Activated T-cell treated with anti-CD3 and anti-CD28 coated beads for 1 hour (primary cell): ENCODE measurements at places on chromosomes 16 and 17.
A peak's percentile ranks its signal among the peaks of the same experiment; 100 is the strongest.

DNA sequence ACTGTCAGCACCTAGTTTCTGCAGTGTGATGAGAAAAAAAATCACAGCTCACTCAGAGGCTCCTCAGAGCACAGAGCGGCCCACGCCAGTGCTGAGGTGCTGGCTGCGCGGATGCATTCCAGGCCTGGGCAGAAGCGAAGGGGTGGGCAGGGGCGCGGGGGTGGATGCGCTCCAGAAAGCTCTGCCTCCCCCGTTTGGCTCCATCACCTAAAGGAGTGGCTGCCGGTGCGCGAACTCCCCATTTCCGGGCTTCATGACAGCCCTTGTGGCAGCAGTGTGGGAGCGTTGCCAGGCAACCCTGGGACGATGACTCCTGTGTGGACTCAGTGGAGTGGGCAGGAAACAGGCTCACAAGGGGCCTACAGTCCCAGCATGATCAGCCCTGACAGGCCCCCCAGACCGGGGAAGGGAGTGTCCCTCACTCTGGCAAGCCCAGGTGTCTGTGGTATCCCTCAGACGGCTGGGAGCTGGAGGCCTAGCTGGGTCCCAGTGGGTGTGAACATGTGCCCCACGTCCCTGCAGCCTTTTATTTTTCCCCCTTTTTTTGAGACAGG lies 32.8 kb upstream of the NUDT16L1 start:
- DNase-seq, result peak; percentile 27

- DNase-seq, result no peak
Observed at GRCh38 chr17:81459864-81460263, 52.7 kb downstream of the ACTG1 start.

- DNase-seq, result no peak
Observed at GRCh38 chr17:75811174-75811573, 26.6 kb downstream of the UNK start.

DNA sequence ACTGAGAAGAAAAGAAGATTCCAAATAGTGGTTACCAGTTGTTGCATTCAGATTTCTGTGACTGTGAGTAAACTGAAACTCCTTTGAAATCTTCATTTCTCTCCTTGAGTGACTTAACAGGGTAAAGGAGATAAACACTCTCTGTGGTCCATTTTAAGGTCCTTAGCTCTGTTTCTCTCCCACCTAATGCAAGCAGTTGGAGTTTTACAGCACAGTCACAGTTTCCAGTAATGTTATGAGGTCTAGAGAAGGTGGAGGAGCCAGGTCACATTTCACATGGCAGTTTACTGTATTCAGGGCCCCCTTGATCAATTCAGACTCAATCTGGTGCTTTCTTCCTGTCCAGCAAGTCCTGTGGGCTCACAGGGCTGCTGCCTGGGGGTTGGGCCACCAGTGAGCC lies 32.2 kb upstream of the SLC12A3 start:
- DNase-seq, result no peak

DNA sequence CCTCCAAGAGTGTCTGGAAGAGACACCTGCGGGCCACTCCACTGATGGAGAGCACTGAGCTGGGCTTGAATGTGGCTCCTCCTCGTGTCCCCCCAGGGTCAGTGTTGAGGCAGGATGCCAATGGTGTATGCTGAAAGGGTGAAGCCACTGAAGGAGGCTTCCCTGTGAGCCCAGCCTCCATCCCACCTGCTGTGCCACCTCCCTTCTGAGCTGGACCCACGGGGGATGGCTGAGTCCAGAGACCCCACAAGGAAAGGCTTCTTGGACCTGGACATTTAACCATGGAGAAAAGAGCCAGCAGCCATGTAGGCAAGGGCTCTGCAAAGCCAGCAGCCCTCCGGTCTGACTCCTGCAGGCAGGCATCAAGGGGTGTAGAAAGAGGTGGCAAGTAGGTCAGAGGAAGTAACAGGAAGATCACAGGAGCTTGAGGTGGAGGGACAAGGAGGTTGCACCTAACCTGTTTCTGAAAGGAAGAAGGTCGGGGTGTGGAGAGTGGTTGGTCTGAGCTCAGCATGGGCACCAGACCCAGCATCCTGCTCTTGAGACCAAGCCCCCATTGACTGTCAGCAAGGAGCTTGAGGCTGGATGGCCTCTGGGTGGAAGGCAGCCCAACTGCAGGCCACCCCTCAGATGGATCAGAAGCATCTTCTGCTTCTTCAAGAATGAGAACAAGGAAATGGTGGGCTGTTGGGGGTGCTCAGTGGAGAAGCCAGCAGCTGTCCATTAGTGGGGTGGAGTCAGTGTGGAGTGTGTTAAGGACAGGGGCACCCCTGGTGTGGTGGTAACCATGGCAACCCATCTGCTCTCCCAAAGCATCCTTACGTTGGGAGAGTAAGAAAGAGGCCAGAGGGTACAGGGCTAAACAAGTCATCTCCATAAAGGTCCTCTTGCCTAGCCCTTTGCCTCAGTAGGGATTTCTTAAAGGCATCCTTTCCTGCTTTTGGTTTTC lies 80.7 kb downstream of the PLD6 start:
- DNase-seq, result peak; percentile 6

- no peak for DNase-seq
Observed at GRCh38 chr16:3007957-3008689, 4.6 kb upstream of the CLDN9 start.

DNA sequence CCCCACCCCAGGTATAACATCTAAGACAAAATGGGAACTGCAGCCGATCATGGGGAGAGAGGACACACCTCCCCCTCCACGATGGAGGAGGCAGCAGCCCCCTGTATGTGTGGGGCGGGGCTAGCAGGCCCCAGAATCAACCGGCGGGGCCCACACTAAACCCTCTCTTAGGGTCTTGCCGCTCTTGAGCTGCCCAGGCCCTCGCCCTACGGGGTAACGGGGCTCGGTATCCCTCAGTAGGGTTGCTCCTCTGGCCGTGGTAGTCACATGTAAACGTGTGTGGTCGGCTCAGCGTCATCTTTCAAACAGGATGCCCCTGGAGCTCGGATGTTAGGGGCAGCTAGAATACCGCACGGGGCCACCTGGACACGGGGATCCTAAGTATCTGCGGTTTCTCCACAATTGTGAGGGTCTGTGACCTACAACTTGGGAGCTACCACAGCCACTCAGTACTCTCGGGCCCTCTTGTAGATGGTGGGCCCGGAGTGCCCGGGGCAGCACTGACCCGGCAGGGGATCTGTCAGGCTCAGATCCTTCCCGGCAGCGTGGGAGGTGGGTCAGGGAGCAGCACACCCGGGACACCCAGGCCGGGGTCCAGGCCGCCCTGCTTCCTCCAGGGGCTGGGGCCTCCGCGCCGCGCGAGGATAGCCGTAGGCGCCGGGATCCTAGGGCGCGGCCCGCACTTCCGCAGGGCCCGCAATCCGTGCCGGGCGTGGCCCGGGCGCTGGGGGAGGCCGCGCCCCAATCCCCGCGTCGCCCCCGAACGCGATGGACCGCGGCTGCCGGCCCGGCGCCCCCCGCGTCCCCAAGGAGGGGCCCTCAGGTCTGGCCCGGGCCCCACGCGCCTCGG lies 781 bp downstream of the ARHGDIA start:
- no peak for DNase-seq

DNA sequence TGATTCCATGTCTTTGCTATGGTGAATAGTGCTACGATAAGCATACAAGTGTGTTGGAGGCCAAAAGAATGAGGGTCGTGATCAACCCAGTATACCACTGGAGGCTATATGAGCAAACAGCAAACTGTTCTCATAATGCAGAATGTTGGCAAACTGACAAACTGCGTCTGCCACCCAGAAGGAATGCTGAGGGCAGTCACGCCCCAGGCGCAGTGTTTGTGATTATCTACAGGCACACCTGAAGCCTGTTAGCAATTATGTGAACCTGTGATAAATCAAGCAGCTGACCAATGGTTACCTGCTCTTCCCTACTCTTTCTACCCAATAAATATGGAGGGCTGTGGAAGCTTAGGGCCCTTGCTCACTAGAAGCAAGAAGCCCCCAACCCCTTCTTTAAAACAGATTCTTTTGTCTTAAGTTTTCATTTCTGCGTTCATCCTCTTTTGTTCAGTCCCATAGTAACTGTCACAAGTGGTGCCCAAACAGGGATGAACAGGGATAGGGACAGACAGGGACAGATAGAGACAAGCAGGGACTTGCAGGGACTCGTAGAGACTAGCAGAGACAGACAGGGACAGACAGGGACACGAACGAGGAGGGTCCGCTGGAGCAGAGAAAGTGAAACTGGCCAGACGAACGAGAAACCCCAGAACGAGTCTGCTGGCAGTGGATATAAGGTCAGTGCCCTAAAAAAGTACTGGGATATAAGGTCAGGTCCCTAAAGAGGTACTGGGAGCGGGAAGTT lies 25.1 kb downstream of the CD300LG start:
- no peak for DNase-seq

GRCh38 chr17:61448042-61448441 lies 4.2 kb upstream of the TBX4 start:
- no peak for DNase-seq

DNA sequence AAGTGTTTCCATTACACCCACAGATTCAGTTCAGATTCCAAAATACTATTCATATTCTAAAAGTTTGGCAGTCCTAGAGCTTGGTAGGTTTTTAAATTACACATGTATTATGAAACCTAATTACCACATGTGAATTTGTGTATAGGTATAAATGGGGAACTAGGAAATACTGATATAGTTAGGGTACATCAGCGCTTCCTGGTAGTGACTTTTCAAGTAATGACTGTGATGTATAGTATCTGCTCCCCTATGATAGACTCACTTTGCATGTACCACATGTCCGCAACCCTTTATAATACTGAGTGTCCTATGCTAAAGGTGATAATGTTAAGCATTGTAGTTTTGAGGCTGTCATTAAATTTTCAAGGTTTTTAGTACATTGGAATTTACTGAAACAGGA lies 22.9 kb downstream of the CDK12 start:
- DNase-seq, result no peak

DNA sequence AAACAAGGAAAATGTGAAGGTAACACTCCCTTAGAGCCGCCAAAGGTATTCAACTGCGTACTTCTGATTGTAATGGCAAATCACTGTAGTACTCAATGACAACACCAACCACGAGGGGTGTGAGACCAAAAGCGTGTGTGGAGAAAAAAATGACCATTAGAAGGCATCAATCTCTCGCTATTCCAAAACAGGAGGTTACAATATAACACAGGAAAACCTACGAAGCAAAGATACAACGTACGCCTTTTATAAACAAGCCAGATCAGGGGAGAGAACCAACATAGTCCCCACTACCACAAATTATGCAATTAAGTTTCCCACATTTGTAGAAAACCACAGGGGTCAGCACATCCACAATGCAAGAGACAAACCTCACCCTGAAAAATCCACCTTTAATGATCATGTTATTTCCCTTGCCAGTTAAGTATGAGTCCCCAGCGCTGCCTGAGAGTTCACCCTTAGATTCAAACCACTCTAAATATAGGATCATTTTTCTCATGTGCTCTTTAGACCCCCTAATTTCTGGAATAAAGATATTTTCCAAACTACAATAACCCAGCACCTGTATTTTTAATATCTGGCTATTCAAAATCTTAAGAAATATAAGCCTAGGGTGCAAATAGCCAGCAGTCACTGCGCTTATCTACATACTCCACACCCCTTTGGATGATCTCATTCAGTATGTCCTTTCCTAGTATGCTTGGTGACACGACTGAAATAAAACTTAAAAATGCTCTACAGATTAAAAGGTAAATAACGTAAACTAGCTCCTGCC lies 12.4 kb downstream of the TEX14 start:
- DNase-seq, result no peak

- no peak for DNase-seq
Observed at GRCh38 chr17:6555331-6556120, 829 bp downstream of the PITPNM3 start.

- no peak for DNase-seq
Observed at GRCh38 chr16:49281480-49281842, at the start of gene CBLN1. Gene CBLN1, minus strand, starts transcription at chr16:49281838. Its CDS starts 373 bp downstream, at chr16:49281465.

GRCh38 chr17:72142614-72143013 lies 21.8 kb downstream of the SOX9 start:
- DNase-seq, result no peak

GRCh38 chr17:64150237-64151015 lies 20.5 kb upstream of the ERN1 start:
- no peak for DNase-seq

DNA sequence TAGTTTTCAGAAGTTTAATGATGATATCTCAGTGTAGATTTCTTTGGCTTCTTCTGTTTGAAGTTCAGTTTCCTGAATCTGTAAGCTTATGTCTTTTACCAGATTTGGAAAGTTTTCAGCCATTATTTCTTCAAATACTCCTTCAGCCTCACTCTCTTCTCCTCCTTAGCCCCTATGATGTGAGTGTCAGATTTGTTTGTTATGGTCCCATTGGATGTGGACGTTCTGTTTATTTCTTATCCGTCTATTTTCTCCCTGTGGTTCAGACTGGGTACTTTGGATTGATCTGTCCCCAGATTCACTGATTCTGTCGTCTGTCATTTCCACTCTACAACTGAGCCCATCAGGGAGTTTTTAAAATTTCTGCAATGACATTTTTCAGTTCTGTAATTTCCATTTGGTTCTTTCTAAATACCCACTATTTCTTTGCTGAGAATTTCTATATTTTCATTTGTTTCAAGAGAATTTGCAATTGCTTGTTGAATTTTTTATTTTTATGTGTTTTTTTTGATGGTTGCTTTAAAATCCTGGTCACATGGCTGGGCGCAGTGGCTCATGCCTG lies 110.9 kb downstream of the SEC14L1 start:
- no peak for DNase-seq

GRCh38 chr16:24838554-24839266 lies 7.1 kb upstream of the SLC5A11 start:
- no peak for DNase-seq

GRCh38 chr17:64306850-64307463 lies 43.9 kb upstream of the TEX2 start:
- peak; percentile 63 for DNase-seq

DNA sequence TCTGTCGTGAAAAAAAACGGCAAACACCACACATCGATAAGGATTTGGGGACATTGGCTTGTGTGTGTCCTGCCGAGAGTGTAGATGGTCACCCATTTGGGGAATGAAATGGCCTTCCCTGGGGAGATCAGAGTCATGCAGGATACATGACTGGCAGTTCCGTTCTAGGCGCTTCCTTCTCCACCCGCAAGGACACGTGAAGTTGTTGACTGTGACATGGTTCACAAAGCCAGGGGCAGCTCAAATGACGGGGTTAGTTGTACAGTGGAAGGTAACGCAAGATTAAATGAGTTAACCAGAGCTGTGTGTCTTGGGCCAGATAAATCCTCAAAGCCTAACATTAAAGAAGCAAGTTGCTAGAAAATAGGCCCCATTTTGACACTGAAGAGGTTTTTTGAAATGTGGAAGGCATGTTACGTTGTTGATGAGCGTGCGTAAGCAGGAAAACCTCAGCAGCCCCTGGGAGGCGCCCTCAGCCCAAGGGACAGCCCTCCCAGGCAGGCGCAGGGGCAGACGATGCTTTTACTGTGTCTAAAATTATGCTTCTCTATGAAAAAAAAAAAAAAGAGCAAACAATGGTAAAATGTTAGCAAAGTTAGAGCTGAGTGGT lies 35.9 kb upstream of the CHMP6 start:
- DNase-seq, result no peak

DNA sequence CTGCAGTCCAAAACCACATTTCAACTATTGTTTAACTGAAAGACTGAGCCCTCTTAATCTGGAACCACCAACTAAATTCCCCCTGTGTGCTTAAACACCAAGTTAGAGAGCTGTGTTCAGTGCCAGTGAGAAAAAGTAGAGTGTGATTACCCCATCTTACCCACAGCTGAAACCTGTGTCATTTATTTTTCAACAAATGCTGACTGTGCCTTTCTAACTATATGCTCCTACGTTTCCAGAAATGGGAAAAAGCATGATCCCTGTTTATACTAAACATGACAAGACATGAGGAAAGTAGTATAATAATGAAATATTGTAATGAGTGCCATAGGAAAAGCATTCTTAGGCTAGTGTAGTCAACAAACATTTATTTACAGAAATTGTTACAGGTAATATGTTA lies 7.4 kb upstream of the TOX3 start:
- DNase-seq, result no peak
